ENCODE measurements at places on chromosomes 2 and 18.

- DNase-seq: no peak
Measured at GRCh38 chr2:37764739-37765138, 93.3 kb upstream of the CDC42EP3 start.

GRCh38 chr2:164023896-164024295 is 288.1 kb upstream of the FIGN start:
- no peak for DNase-seq

DNA sequence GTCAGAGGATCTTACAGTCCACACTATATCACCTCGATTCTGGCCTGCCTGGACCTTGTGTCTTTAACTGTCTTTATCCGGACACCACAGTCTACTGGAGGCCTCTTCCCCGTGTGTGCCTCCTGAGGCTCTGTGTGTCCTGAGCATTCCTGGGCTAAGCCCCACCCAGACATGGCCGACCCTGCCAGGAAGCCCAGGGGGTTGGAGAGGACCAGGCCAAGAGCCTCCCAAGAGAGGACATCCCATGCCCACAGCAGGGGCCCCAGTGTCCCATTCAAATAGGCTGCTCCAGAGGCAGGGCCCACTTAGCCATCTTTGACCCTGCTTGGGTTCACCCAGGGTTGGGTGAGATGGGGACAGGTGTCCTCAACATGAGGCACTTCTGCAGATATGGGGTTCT is 84.7 kb upstream of the OTOS start:
- DNase-seq: no peak

DNA sequence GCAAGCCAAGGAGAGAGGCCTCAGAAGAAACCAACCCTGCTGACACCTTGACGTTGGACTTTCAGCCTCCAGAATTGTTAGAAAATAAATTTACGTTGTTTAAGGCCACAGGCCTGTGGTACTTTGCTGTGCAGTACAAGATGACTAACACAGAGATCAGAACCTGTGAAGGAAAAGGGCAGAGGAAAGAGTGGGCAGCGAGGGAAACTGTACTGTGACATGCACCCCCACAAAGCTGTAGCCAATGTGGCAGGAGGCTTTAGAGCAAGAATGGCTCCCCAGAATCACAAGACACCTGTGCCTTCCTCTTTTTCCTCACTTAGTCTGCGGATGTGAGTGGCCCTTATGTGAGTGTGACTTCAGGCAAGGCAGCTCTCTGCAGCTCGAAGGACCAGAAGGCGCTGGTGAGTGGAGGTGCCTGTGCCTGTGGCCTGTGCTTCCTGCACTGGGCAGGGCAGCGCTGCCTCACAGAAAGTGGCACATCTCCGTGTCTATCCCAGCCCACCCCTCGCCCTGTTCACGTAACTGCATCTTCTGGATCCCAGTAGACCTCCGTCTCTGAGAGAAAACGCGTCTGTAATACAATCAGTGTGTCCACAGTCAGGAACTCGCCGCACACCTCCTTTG is 89.5 kb downstream of the MRPS9 start:
- no peak for DNase-seq

- no peak for DNase-seq
Measured at GRCh38 chr2:95278637-95279225, 4.5 kb downstream of the PROM2 start.

GRCh38 chr2:109175350-109175678 is 46.3 kb downstream of the SH3RF3 start:
- DNase-seq: no peak

DNA sequence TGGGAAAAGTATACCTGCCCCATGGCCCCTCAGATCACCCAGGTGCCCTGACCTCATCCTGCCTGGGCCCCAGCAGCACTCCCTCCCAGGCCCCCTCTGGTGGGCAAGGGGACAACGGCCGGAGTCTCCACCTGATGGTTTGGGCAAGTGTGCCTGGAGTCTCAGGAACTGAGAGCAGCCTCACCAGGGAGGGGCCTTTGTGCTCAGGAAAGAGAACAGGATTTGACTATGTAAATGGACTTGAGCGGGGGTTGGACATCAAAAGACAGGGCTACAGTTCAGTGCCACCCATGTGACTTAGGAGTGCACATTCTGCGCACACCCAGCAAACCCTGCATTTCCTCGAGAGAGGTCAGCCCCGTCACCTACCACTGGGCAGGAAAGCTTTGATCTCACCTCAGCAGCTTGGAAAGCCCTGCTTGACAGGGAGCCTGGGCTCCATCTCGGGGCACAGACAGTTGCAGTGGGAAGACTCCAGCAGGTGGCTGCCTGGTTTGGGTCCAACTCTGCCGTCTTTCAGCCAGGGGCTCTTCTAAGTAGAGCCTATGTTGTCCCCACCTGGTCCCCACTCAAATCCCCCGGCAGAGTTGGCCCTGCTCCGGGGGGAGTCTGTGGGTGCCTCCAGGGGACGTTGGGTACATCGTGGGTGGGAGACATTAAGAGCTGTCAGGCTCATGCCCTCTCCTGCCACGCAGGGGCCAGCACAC is 3.3 kb downstream of the INPP5D start:
- DNase-seq: no peak

DNA sequence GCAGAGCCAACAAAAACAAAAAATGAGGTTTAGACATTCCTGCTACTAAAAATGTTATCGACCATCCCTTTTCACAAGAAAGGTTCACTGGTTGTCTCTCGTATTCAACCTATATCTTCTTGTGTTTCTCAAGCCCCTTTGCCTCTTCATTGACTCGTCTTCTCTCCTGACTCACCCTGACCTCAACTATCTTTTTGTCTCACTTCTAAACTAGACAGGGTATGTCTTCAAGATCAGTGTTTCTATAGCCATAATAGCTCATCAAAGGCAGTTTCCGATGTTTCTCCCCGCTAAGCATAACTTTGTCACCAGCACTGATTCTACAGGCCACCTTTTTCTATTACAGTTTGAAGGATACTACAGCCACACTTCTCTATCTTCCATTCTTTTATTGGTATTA is 178.4 kb downstream of the MEMO1 start:
- no peak for DNase-seq

DNA sequence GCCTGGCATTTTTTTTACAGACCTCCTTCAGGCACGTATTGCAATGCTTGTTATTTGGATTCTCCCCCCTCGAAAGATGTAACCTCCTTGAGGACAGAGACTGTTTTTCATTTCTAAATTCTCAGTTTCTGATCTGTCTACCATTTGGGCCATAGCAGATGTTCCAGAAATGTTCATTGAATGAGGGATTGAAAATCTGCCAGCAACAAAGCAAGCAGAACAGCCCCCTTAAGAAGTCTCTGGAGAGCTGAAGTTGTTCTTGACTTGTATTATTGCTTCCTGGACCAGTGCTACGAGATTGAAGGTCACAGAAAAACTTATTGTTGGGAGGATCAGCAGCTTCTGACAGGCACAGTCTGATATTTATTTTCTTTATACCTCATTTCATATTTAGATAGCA is 355.5 kb downstream of the EPHA4 start:
- no peak for DNase-seq

GRCh38 chr2:123438675-123439074 is 586.4 kb upstream of the CNTNAP5 start:
- no peak for DNase-seq

GRCh38 chr18:35085450-35086380 is 44.5 kb downstream of the MAPRE2 start:
- DNase-seq: no peak

- no peak for DNase-seq
Measured at GRCh38 chr2:38178556-38179419, 102.8 kb upstream of the CYP1B1 start.

DNA sequence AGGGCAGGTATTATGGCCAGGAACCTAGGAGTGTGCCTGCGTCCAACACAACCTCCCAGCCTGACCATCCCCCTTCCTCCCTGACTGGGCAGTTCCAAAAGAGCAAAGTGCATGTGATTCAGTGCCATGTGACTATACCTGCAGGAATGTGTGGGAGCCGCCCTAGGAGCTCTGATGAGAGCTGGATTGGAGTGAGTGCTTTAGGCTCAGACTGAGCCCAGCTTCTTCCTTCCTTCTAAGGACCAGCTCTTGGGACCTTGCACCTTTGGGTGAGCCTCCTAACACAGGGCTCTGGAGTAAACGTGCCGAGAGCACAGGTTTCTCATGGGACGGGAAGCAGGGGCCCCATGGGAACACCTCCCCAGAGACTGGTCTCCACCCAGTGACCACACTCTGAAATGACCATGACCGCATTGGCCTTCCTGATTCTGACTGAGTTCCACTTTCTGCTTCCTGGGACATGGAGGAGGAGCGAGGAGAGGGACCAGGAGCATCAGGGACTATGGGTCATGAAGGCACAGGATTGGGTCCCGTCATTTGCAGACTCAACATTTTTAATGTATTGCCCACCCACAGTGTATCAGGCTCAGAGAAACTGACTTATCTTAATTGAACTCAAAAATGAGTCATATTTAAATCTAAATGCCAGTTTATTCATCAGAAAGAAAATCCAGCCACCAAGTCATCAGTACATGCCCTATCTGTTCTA is 87.8 kb upstream of the BCL2L11 start:
- DNase-seq: no peak

DNA sequence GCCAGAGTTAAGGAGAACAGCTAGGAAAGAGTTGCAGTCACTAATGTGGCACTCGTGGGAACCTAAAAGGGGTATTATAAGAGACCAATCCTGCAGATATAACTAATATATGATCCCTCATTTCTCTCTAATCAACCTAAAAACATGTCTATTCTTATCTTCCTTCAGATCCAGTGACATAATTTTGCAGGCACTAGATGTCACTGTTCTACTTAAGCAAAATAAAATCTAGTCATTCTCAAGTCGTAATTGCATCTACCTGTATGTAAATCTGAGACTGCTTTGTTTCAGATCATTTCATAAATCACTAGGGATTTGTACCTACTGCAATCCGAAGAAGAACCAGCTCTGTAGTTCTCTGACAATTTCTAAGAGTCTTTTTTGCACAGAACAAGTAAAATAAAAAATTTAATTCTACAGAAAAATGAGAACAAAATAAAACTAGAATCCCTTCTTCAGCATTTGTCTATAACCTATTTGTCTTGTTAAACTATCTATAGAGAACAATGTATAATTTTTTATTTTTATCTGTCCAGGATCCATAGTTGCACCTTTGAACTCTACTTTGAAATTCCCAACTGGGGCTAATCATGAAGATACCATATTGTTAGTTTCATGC is 56.5 kb upstream of the ERBB4 start:
- DNase-seq: no peak

GRCh38 chr2:235900631-235901030 is 267.6 kb downstream of the GBX2 start:
- no peak for DNase-seq

DNA sequence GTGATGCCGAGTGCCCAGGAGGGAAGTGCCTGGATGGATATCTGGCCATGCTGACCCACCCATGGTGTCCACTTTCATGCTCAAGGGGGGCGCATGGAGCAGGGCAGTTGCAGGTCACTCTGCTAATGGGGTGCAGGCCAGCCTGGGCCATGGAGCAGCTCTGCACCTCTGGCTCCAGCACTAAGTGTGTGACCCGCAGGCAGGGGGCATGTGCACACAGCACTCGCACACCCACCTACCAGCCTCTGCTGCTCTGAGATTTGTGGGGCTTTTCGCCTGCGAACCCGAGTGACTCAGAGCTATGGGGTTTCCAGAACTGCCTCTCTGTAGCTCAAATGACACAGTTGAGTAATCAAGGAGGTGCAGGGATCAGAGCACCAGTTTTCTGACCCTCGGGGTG is 66.2 kb downstream of the CYP26B1 start:
- no peak for DNase-seq

DNA sequence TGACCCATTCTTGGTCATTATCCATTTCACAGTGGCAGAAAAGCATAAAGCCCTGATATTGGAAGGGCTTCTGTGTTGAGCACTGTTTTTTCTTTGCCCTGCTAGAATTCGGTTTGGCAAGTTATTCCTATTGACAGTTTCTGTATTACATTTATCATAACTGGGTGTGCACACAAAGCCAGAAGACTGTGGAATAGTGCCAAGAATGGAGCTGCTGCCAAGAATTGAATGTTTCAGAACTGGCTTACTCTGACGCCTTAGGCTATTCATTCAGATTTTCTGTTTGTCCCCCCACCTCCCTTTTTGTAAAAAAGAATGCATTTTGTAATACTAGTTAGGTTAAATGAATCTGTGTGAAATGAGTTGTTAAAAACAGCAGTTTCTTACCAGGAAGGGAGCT is 12.7 kb downstream of the KDM3A start:
- DNase-seq: no peak

DNA sequence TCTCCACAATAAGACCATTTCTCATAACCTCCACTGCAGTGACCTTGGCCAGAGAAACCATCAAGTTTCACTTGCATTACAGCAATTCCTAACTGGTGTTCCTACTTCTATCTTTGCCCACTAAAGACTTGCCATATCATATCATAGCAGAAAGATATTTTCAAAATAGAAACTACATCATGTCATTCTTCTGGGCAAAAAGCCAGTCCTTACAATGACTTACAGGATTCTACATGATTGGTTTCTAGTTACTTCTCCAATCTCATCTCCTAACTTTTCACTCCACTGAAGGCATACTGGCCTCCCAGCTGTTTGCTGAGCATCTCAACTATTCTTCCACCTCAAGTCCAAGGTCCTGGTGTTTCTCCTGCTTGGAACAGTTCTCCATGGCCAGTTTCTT is 151.4 kb downstream of the HNMT start:
- no peak for DNase-seq

- DNase-seq: no peak
Measured at GRCh38 chr2:237059155-237059875, 26.4 kb upstream of the COPS8 start.

GRCh38 chr18:74496508-74497323 is 553 bp downstream of the CNDP2 start:
- peak; percentile 28 for DNase-seq

- DNase-seq: no peak
Measured at GRCh38 chr2:118786746-118787145, 60.7 kb downstream of the EN1 start.

- no peak for DNase-seq
Measured at GRCh38 chr2:150097901-150098531, 389.5 kb downstream of the RND3 start.

DNA sequence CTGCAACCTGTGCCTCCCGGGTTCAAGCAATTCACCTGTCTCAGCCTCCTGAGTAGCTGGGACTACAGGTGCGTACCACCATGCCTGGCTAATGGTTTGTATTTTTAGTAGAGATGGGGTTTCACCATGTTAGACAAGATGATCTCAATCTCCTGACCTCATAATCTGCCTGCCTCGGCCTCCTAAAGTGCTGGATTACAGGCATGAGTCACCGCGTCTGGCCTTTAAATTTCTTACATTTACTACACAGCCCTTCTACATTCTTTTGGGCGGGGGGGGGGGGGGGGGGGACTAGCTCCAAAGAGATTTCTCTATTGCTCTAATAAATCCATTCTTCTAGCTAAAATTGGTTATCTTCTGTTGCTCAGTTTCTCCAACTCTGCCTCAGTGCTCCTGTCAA is 964.9 kb upstream of the ACVR2A start:
- DNase-seq: no peak

GRCh38 chr2:54561010-54561409 is 104.9 kb downstream of the SPTBN1 start:
- DNase-seq: no peak
